ENCODE measurements at places on chromosomes 7 and 10.

DNA sequence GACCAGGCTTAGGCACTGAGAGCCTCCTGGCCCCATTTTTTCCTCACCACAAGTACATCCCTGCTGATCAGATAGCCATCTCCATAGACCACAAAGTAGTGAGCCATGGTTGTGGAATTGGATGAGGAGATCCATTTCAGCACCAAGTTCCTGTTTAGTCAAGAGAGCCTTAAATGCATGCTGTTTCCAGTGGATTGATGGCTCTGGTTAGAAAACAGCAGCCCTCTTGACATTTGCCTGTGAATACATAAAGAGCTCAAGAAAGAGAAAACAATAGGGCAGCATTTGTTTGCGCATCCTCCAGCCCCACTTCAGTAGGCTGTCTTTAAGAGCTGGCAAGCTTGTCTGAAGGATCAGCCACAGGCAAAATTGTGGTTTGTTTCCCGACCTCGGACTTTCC, 251.2 kb downstream of the POU6F2 start:
- DNase-seq = no peak

DNA sequence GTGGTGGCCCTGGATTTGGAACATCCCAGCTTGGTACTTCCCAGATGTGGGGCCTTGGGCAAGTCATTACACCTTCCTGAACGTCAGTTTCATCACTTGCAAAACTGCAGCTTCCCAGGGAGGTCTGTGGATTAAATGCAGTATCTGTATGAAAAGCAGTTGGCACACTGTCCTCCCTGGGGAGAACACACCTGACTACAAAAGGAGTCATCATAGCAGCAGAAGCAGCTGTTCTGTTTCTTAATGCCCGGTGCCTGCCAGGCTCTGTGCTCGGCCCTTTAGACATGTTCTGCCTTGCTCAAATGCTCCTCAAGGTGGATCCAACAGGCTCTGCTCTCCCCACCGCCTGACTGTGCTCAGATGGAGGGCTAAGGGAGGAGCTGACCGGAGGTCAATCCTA, 31.0 kb downstream of the CDCA7L start:
- no peak for DNase-seq

- DNase-seq = no peak
Measured at GRCh38 chr10:67657775-67658174, 38.2 kb downstream of the CTNNA3 start.

- no peak for DNase-seq
Measured at GRCh38 chr7:39187130-39187529, 209.4 kb downstream of the POU6F2 start.

DNA sequence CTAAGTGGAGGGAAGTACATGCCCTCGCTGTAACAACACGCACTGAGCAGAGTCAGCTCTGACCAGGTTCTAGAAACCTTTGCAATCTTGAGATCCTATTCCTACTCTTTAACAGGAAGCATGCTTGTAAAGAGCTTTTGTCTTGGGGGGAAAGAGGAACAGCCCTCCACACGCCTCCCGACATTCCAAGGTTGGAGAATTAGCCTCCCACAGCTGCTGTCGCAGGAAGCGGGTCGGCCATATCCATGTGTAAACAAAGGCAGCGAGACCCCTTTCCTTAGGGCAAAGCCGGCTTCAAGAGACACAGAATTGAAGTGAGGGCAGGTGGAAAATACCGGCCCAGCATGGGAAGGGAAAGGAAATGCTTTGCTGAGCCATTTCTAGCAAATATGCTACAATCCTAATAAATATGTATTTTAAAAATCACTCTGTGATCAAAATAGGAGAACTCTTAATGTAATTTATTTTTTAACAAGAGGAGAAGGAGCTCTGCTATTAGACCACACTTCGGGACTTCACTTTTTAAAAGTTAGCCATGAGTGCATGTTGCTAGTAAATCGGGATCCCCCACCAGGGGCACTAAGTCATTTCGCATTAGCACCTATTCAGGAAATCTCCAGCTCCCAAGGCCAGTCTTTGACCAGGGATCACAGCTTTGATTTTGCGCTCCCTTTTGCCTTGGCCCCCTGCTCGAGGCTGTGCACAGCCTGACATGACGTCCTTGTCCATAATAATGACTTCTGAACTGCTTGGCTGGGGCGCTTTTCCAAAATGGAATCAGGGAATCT, 55.9 kb downstream of the FAM204A start:
- DNase-seq = no peak

DNA sequence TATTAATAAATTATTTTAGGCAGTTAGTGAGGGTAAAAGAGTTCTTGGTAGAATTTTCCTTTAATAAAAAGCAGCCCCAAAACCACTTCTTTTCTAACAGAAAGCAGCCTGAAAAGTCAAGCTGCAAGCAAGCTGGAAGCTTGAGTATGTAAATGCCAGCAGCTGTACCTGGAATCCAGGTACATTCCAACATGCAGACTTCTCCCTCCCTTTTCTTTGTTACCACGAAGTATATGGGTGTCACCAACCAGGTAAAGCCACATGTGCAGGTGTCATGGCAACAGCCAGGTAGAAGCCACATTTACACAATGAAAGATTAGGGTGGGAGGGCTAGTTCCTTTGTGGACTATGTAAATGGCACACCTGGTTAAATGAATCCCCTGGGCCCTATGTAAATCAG, 114.6 kb downstream of the EPC1 start:
- DNase-seq = no peak

- no peak for DNase-seq
Measured at GRCh38 chr10:68517188-68517587, 10.1 kb downstream of the SLC25A16 start.

DNA sequence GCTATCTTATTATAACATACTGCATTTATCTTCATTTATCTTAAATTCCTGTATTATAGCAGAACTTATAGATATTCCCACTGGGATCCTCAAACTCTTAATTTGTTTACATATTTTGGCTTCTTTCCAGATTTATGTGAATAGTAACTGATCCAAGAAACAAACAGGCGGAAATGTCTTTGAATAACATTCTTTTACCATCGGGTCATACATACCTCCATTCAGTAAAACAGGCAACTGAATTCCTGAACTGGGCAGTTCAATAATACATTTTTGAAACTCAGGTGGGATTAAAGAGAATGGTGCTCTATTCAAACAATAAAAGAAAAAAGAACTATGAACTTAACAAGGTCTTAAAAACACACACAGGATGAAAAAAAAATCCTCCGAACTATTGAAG, 337.4 kb downstream of the CRPPA start:
- DNase-seq = no peak

- DNase-seq = no peak
Measured at GRCh38 chr10:96205580-96205979, 65.8 kb downstream of the BLNK start.

DNA sequence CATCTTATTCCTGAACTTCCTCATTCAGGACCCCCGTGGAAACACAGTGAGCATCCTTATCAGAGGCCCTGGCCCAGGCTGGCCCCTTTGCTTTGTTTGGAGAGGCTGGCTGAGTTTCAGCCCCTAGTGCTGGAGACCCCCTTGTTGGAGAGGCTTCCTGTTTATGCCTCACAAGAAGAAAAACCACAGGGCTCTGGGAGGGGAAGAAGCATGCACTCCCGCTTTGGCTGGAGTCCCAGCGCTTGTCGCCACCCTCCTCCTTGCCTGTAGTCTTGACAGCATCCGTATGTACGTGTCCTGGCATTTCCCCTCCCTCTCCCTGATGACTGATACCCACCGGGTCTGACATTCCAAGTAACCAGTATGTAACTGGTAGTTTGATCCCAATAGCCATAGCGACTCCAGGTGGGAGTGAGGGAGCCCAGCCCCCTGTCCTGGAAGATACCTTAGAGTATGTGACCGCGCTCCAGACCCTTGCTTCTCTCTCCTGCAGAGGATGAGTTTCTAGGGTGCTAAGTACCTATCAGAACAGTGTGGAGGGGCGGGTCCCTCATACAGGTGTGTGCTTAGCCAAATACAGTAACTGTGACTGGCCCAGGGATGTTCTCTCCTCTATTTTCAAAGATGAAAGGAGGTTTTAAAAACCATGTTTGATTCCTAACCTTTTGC, 6.9 kb upstream of the ATP6V0E2 start:
- DNase-seq = peak; percentile 48

- DNase-seq = no peak
Measured at GRCh38 chr10:119301397-119301796, 94.0 kb downstream of the GRK5 start.

DNA sequence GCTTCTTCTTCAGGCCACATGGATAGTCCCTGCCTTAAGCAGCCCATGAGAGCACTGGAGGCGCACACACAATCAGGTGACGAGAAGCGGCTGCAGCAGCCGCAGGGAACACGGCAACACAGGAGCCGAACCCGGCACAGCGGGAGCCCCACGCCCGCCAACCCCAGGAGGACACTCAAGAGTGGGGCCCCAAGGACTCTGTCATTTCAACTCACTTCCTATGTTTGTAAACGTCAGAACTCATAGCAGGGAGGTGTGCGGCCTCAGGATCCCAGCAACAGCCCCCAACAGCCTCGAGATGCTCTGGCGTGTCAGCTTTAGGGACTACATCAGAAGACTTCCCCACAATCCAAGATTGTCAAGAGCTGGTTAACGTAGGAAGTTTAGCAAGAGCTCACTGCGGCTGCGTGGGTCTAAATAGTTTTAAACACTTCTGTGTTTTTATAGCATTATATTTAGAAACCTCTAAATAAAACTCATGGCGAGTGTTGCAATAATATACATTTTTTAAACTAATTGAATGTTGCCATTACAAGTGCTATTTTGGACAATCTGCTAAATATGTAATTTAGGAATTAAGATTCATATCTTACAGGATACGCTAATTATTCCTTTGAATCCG, 123.4 kb downstream of the MAD1L1 start:
- DNase-seq = no peak

GRCh38 chr7:115462301-115463015, 540.6 kb downstream of the MDFIC start:
- no peak for DNase-seq

- DNase-seq = no peak
Measured at GRCh38 chr7:38319873-38320272, 46.4 kb upstream of the TARP start.

DNA sequence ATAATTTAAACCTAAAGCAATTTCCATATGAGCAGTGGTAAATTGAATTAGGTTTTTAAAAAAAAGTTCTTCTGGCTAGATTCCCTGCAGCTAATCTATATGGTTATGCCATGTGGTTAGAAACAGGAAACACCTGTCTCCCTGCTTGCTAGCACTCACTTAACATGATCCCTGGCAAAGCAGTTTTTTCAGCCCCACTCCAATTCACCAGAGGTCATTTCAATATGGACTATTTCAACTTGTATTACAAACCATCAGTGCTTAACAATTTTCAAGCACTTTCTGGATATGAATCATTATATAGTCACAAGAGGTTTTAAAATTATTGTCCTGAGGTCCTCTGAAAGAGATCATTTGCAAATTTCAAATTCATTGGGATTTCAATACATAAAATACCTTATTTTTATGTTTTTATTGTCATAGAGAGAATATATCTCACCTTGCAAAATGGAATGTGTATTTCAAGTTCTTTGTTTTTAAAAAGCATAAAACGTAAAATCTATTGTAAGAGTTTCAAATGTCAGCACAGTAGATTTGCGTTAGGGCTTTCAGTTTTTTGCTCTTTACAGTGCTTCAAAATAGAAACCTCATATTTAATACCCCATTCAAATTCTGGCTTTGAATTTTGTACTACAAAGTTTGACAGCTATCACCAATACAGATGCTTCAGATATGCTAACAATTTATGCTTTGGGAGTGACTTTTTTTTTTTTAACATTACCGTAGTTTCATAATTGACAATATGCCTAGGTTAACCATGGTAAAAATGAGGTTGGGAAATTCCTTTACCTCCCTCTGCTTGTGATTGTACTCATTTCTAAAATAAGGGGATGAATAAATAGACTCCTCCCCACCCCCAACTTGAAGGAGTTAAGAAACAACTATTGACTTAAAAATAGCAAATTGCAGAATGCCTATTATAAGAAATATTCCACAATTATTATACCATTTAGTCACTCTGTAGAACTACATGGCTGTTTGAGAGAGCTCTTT, 117.5 kb upstream of the HGF start:
- DNase-seq = no peak

All from sciatic nerve (tissue), 2 donors.